ENCODE measurements at places on chromosomes 6 and 20. TPM values are rescaled to one million over a fixed set of nuclear protein-coding genes. Genes with fewer than 3 reads are reported as not detected.

NELFE gene
- total RNA-seq: 86.1 TPM

NMBR gene
- not detected for total RNA-seq

TRAPPC3L gene
- not detected for total RNA-seq

CBLN4 gene
- total RNA-seq: not detected

PI16 gene
- total RNA-seq: not detected

- DNase-seq: no peak
These were observed 21.5 kb downstream of the MANBAL start for GRCh38 chr20:37310951-37311350.

DNA sequence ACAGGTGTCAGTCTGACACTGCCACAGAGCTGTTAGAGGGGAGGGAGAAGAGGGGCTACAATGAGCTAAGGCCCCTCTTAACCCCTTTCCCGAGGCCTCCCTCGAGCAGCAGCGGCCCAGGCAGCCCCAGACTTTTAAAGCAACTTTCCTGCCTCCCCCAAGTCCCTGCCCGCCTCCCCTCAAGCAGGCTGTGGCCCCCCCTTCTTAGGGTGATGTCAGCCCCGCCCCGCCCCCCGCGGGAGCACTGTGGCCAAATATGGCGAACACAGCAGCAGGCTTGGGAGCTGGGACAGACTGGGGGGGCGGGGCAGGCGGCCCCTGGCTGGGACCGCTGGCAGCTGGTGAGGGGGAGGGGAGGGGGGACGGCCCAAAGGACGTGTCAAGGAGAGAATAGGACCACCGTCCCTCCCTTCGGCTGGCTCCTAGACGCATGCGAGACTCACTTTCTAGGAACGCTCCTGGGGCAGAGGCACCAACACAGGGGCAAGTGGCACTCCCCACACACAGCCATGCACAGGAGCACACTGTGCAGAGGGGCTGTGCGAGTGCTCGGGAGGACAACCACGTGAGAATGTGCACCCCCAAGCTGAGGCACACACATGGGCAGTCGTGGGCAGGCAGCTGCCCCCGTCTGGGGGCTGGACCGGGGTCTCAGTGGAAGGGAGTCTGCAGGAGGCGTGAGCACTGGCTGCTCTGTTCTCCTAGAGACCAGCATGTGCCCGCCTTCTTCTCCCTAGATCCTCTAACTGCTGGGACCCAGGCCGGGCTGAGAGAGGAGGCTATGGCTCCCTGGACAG, 6.7 kb downstream of the TEAD3 start:
- DNase-seq: peak; percentile 51

DNA sequence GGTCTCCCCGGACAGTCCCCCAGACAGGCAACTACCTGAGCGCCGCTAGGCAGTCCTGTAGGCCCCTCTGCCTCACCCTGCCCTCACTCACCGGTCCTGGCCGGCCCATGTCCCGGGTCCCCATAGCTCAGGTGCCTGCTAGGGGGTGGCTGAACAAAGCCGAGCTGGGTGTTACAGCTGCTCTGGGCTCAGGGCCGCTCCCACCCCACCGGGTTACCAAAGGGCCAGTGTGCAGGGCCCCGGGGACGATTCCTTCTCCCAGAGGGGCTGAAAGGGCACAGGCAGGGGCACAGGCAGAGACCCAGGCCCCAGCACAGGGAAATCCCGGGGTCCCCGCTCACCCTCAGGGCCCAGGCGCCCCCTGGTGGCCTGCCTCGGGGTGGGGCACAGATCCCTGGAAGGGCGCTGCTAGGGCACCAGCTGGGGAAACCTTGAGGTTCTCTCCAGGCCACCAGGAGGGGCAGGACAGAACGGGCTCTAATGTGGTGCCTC, 118.4 kb downstream of the GRM4 start:
- peak; percentile 67 for DNase-seq

DNA sequence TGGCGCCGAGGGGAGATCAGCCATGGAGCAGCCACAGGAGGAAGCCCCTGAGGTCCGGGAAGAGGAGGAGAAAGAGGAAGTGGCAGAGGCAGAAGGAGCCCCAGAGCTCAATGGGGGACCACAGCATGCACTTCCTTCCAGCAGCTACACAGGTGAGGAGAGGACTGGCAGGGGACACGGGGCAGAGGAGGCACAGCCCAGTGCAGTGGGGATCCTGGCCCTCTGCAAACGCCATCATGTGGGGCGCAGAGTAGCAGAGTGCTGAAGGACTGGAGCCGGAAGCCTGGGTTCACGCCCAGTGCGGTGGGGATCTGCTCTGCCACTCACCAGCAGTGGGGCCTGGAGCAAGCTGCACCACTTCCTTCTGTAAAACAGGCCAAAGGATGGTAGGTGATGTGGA, 41.1 kb upstream of the FANCE start:
- no peak for DNase-seq

DNA sequence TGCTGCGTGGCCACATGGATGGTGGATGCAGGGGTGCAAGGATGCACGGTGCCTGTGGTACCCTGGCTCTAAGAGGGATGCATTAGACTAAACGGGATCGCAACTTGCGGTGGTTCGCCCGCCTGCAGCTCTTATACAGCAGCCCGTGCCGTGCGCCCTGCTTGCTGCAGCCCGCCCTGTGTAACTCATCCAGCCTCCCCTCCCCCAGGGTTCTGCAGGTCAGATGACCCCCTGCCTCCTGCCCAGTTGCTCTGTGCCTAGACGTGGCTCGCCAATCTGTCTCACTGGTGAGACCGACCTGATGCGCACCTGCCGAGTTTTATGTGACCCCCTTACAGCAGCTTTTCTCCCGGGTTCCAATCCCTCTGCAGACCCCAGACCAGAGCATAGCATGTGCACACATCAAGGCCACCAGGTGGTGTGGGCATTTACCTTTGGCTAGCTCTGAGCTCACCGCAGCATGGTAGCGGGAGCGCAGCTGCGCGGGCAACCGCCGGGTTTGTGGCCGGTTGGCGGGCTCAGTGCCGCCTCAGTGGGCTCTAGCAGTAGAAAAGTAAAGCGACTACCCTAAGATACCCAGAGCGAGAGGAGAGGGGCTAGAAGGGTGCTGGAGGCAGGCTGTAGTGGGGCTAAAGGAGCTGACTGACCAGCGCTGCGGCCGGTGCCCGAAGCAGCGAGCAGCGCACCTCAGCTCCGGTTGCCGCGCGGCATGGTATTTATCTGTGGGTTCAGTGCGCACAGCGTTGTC, 693 bp upstream of the GNAS-AS1 start:
- DNase-seq: no peak

DNA sequence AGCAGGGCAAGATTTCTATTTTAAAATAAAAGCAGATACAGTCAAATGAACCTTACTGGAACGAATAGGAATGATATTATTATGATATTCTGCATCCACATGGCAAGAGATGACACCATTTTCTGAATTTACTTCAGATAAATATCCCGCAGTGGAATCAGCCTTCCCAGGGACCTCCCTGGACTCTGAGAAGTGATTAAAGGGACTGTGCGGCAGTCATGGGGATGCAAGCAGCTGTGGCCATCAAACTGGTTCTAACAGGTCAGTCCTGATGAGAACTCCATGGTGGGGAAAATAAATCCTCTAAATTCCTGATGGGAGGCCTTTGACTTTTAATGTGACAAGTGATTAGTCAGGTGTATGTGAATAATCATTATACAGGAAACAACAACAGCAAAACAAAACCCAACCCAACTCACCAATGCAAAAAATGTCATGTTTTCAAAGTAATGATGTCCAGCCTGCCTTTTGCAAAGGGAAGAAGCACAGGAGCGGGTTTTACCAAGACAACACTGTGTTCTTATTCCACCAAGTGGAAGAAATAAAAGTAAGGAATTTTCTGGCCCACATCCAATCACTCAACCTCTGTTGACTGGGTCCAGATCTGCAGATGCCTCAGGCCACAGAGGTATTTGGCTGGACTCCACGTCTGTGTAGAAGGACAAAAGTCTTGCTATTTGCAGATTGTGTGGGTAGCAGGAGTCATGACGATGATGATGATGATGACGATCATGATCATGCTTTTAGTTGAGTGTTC, 61.9 kb upstream of the CITED2 start:
- DNase-seq: no peak

GRCh38 chr6:25094726-25095125, 159.0 kb upstream of the RIPOR2 start:
- no peak for DNase-seq

DNA sequence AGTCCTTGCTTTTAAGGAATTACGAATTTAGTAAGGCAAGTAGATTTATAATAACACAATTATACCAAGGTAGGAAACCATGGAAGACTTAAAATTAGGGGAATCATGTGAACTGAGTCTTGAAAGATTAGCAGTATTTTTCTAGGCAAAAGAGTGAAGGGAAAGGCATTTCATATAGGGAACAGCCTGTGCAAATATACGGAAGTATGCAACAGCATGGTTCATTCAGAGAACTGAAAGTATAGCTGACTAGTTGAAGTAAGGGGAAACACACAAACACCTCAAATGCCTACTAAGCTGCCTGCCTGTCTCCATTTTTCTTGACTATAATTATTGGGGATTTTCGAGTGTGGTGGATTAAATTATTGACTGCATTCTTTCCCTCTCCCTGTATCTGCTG, 39.0 kb upstream of the ECHDC1 start:
- DNase-seq: no peak

DNA sequence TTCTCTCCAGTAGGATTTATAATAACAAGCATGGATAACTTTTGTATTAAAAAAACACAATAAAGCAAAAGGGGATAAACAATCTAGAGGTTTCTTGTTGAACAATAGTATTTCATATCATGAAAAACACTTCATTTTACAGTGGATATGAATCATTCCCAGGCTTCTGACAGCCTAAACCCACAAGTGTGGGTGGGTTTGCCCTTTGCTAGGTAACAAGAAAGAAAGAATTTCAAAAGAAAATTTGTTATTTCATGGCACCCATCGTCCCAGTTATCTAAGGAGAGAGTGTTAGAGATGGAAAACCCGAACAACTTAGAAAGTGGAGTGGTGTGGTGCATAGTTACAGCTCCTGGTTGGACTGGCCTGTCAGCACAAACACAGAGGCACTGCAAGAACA, 76.1 kb upstream of the GPR6 start:
- no peak for DNase-seq

DNA sequence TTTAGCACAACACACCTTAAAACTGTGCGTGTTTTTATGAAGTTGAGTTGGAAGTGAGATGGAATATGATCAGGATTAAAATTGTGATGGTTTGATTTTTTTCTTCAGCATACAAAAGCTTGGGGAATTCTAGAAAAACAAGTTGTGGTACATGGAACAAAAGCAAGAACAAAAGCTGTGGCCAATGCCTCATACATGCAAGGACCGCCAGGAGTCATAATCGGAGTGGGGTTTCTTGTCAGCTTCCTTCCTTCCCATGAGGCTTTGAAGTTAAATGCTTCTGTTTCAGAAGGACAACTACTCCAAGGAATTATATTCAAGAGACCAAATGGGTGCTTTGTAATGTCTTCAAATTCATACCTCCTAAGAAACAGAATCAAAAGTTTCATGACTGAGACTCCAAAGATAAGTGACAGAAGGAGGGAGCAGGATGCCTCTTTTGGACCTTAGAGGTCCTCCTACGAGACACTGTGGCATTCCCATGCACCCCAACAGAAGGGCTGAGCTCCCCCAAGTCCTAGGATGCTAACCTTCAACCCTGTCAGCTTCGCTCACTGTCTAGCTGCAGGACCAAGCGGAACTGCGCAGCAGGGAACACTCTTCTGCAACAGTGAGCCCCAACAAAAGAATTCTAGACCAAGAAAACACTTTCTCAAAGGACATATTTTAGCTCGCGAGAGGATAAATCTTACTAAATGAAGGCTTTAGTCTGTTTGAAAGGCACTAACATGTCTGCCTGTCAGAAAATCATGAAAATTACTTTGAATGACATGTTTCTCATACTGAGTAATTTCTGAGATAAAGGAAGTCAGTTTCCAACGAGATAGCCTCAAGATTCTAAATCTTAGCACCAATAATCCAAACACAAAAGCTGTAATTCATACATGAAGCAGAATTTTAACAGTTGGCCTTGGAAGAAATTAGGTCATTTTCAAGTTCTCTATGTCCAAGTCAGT, 108.5 kb upstream of the NHSL1 start:
- DNase-seq: no peak

- no peak for DNase-seq
These were observed 41.4 kb downstream of the KIZ start for GRCh38 chr20:21167261-21167660.

DNA sequence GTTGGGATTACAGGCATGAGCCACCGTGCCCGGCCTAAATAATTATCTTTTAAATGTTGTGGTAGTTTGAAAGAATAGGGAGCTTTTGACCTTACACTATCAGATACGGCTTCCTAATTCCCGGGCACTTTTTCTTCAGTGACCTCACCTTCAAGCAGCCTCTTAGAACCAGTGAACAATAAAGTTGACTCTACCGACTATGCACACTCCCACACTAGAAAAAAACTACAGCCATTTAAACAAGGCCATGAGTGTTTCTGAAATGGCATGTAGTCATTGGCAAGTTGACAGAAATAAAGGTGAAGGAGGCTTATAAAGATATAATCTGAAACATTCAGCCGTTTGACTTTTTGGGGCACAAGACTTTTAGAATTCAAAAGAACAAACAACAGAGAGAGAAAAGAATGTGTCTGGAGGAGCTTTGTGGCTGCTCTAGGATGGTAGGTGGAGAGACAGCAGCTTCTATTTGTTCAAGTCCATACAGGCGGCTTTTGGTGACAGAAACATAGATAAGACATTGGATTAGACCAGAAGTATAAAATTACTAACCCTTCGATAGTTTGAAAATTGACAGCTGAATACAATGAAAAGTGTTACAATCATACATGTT, 75.2 kb downstream of the GJA1 start:
- no peak for DNase-seq

DNA sequence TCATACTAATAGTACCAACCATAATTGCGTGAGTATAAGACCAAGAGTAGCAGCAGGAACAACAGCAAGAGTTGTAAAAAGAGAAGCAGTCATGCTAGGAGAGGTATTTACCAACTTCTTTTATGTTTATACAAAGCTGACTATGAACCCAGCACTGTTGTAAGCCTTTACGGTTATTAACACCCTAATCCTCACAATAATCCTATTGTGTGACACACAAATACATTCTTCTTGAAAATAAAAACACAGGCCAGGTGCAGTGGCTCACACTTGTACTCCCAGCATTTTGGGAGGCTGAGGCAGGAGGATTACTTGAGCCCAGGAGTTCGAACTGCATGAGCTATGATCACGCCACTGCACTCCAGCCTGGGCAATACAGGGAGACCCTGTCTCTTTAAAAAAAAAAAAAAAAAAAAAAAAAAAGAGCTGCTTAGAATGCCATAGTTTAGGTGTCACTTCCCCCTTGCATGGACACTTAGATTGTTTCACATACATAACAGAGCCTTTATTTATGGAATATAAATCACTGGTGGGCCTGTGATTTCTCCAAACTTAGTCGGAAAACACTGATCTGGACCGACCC, 20.2 kb downstream of the HCK start:
- DNase-seq: no peak

- no peak for DNase-seq
These were observed 131.3 kb upstream of the OGFRL1 start for GRCh38 chr6:71157345-71157744.

GRCh38 chr20:63896264-63897105, 1.6 kb downstream of the DNAJC5 start:
- no peak for DNase-seq

DNA sequence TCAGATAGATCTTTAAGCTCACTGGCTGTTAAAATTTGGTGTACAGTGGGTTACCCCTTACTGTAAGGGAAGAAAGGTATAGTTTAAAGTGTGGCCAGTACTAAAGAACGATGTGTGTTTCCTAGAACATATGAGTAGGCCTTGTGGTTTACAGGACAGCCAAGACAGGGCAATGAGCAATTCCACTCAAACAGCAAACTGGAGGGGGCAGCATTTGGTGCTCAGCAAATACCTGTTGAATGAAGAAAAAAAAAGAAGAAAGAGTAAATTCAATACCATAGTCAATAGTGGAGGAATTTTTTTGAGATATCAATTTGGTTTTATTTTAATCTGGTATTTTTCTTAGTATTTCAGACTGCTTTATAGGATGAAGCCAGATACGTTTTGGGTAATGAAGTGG, 3.8 kb upstream of the NCOA5 start:
- DNase-seq: no peak
